ENCODE measurements at places on chromosomes 16 and 17. TPM values are rescaled to one million over a fixed set of nuclear protein-coding genes. Genes with fewer than 3 reads are reported as not detected.

DNA sequence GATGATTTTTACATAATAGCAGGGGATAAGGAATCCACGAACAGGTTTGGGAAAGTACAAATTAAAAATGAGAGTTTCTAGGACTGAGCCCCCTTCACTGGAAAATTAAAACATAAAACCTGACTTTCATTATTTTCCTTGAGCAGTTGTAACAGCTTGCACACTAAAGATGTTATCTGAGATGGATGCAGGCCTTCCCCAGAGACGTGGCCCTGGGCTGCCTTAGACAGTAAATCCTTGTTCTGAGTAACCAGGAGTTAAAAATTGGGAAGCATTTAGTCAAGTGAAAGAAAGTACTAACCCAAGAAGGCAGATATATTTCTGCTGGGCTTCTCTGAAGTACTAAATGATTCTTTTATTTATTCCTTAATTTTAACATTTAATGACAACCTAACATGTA, 432.2 kb upstream of the KIF2B start:
- DNase-seq: no peak

DNA sequence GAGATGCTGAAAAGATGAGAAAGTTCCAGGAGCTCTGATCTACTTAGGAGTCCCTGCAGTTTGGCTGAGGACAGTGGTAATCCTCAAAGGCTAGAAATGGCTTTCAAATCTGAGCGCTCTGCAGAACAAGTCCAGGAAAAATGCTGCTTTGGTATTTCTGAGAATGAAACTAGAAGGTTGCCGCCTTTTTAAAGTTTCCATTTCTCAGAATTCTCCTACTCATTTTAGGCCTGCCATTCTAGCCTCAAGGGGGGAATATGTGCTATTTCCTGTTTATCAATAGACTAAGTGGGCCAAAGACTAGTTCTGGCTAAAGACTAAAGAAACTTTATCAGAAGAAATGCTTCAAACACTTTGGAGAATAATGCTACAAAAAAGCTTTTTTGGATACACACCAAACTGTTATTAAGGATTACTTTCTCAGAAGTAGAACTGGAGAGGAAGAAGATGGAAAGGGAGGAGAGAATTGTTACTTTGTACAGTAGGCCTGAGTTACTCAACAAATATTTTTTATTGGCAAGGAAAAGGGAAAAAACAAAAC, at the start of gene SLFN12L:
Gene SLFN12L, minus strand, starts transcription at position 78 of the 541 bp plus-strand sequence. CDS start 15,314 bp downstream, outside the sequence.
- no peak for DNase-seq

- DNase-seq: no peak
Observed at GRCh38 chr16:22663389-22664064, 150.4 kb upstream of the HS3ST2 start.

The TMEM132E gene
- total RNA-seq: not detected

DNA sequence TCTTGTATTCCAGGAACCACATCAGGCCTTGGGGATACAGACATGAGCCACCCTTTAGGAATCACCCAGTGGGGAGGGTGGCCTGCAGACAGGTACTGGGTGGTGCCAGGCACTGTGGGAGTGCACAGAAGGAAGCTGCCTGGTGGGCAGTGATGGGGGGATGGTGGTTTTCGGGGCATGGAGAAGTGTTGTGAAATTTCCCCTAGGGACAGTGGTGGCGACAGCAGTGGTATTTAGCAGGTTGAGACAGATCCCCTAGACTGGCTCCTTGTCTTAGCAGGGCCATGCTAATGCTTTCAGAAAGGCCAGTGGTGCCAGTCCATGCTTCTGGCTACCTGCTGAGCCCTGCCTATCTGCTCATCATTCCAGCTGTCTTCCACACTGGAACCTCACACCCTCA, 129.6 kb downstream of the SPACA3 start:
- no peak for DNase-seq
